ENCODE measurements at places on chromosomes 3 and 15. TPM values are rescaled to one million over a fixed set of nuclear protein-coding genes. Genes with fewer than 3 reads are reported as not detected.

The SLC22A14 gene
- 0.66 TPM for total RNA-seq

The COPS2 gene
- total RNA-seq, result 91.6 TPM

The TNFAIP8L3 gene
- 6.9 TPM for total RNA-seq

The BTLA gene
- total RNA-seq, result 0.07 TPM

The CCR5 gene
- total RNA-seq, result not detected

The FRMD5 gene
- 10.0 TPM for total RNA-seq

The GOLGA6L2 gene
- not detected for total RNA-seq

The SYNPR gene
- total RNA-seq, result not detected

The SMAD6 gene
- 20.8 TPM for total RNA-seq

The CLDN1 gene
- 4.1 TPM for total RNA-seq

The ZNF385D gene
- total RNA-seq, result 1.2 TPM

The UBXN7 gene
- total RNA-seq, result 30.6 TPM

The CPNE4 gene
- not detected for total RNA-seq

The ITPKA gene
- total RNA-seq, result 0.91 TPM

The LTK gene
- total RNA-seq, result 0.07 TPM

The LRRC3B gene
- not detected for total RNA-seq

The GOLGA6L10 gene
- total RNA-seq, result 0.85 TPM

The POLQ gene
- total RNA-seq, result 1.3 TPM

The KCNAB1 gene
- total RNA-seq, result 35.6 TPM

The ABTB1 gene
- total RNA-seq, result 21.1 TPM

The DAZL gene
- total RNA-seq, result not detected

The HTR3E gene
- not detected for total RNA-seq

The KBTBD13 gene
- not detected for total RNA-seq

The KIF7 gene
- 14.3 TPM for total RNA-seq

The MGA gene
- total RNA-seq, result 34.6 TPM

The IL17RC gene
- total RNA-seq, result 22.2 TPM

The RARB gene
- total RNA-seq, result 10.2 TPM

The COPB2 gene
- 246 TPM for total RNA-seq

The ATRIP gene
- total RNA-seq, result 5.1 TPM

The UROC1 gene
- total RNA-seq, result not detected

The LRRC15 gene
- total RNA-seq, result 3.8 TPM

The PIGZ gene
- total RNA-seq, result 3.4 TPM

The NT5DC2 gene
- total RNA-seq, result 117 TPM

The TEX55 gene
- total RNA-seq, result not detected

The PDCD10 gene
- total RNA-seq, result 53.9 TPM

The ACP3 gene
- total RNA-seq, result 0.33 TPM

The PAQR5 gene
- 0.03 TPM for total RNA-seq

The P2RY13 gene
- not detected for total RNA-seq

The ERICH6 gene
- 0.03 TPM for total RNA-seq

The ATP13A4 gene
- total RNA-seq, result 0.36 TPM

The NAALADL2 gene
- 13.9 TPM for total RNA-seq

The STAB1 gene
- total RNA-seq, result 0.59 TPM

The SLC6A6 gene
- total RNA-seq, result 55.4 TPM

The ACTRT3 gene
- 6.4 TPM for total RNA-seq

The SOX14 gene
- not detected for total RNA-seq

The GPR160 gene
- total RNA-seq, result 0.26 TPM

The AADACL2 gene
- total RNA-seq, result not detected

The FOXP1 gene
- 64.8 TPM for total RNA-seq

The LRRC31 gene
- total RNA-seq, result not detected
